Kidney capillary endothelial cell (primary cell): ENCODE measurements at places on chromosomes 16 and 17.

DNA sequence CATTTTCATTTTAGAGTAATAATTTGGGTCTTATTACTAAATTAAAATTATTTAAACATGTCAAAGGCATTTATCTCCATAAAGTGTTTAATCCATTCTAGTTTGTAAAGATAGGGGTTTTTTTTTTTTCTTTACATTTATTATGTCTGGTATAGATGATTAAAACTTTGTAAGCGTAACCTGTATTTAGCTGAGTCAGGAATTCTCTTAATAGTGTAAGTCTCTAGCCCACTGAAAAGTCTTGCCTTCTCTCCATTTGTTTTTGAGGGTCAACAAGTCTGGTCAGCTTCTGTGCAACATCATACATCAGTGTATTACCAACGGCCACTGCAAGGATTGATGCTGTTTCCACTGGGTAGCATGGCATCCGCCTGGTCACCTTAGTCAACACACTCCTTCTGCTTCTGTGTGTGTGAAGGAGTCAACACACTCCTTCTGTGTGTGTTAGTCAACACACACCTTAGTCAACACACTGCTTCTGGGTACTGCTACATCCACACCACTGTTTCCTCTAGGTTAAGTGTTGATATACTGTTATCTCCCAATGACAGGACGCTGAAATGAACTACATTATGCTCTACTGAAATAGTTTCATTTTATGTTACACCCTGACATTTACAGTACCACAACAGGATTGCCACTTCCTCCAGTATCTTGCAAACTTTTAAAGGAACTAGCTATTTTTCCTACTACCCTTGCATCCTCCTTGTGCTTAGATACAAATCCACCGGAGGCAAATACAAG, 37.3 kb upstream of the VWA3A start:
- no peak for DNase-seq

DNA sequence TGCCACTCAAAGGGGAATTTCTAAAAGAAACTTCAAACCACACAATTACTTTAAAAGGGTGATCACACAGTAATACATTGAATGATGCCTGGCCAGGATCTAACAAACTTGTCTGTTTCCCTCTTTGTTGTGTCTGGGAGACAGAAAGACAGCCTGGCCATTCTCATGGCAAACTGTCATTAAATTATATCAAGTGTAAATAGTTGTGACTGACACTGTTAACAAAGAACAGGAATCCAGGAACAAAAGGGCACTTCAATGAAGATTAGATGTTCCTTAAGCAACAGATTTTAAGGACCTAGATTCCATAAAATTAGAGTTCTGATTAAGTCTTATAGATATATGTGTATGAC, 383.6 kb downstream of the KCNJ2 start:
- DNase-seq: no peak

DNA sequence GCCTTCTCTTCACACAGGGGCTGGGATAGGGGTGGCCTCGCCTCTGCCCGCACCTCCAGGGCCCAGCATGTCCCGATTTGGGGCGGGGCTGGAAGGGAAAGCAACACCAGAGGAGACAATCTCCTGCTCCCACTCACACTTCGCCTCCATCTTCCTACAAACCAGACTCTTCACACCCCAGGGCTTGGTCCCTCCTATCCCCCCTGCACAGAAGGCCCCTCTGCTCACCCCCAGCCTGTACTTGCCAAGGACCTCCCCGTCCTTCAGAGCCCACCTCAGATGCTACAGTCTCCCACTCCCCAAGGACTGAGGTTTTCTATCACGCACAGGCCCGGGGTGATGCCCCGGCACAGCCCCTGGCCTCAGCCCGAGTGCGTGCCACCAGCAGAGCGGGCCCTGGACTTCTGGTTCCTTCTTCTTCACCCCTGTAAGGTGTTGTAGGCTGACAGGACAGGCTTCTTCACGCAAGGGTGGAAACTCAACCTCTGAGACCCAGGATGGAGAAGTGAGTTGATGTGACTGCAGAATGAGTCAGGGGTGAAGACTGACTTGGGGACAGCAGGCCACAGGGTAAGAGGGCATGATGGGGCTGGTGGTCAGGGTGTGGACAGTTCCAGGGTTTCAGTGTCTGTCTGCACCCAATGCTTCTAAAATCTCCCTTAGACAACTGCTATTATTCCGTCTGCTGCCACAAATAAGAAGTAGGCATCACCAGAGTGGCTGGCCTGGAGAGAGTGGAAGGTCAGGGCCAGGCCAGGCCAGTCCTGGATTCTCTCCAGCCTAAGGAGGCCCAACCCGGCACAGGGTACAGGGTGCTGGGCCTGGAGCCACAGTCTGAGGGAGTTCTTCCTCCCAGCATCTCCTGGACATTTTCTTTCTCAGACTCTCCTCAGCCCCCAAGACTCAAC, 2.5 kb downstream of the ITGAE start:
- DNase-seq: no peak

- DNase-seq: no peak
Observed at GRCh38 chr17:71188811-71189492, 931.9 kb upstream of the SOX9 start.

DNA sequence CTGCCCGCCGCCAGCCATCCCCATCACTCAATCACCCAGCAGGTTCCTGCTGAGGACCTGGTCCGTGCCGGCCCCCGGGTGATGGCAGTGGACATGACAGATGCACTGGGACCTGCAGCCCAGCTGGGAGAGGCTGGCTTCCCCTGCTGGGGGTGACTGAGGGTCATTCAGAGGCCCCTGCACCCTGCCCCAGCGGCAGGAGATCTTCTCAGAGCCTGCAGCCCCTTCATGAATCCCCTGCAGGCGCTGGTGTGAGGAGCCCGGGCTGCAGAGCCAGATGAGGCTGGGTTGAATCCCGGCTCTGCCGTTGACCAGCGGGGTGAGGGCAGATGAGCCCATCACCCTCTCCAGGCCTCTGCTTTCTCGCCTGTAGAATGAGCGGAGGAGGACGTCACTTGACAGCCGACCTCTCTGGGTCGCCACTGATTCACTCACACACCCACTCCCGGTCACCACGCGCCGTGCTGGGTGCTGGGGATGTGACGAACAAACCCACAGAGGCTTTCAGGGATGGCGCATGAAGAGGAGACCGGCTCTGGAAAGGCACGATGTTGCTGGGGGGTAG, 95.2 kb upstream of the CIBAR2 start:
- DNase-seq: no peak

- no peak for DNase-seq
Observed at GRCh38 chr17:19248151-19248927, 11.2 kb downstream of the EPN2 start.
